ENCODE measurements at places on chromosomes 11 and 22.

DNA sequence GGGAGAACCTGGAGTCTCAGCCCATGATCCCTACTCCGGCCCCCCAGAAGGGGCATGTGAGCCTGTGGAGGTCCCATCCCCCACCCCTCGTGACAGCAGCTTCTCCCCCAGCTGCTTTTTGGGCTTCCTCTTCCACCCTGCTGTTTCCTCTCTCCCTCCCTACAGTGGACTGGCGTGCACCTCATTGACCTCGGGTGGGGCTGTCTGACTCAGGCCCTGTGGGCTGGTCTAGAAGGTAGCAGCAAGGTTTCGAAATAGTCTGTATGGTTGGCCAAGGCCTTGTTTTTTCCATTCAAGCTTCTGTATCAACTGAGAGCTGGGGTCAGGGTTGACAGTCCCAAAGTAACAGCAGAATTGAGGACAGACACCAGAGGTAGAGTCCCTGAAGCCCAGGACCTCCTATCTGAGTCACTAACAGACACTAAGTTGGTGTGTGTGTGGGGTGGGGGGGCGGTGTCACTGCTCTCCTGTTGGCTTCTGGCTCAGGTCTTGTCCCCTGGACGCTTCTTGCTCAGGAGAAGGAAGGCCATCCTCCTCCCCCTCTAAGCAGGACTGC is 7.7 kb downstream of the SLC37A2 start:
- DNase-seq = peak; percentile 87

DNA sequence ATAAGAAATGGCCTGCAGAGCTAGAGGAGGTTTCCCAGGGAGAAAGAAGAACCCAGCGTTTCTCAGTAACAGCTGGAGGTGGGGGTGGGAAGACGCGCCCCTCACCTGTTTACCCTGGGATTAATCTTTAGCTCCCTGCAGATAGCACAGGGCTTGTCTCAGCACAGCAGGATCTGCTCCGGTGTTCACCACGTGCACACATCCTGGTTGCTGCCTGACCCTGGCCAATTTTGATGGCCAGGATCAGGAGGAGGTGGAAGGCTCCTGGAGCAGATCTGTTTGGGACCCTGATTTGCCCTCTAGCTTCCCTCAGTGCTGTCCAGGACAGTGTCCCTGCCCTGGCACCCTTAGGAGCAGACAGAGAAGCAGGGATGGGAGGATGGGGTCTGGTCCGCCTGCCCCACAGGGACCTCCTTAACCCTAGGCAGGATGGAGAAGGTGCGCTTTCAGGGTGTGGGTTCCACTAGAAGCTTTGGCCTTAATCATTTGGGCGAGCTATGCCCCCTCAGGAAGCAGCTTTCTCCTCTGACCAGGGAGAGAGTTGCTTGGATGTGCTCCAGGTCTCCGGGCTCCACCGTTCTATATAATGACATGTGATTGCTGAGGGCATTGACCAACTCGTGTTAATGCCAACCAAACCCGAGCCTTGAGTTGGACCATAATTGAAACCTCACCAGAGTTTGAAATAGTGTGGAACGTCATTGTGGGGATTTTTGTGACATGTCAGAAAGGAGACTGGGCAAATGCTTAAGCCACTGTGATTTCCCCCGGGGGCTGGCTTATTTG is 19.3 kb downstream of the UPB1 start:
- no peak for DNase-seq

DNA sequence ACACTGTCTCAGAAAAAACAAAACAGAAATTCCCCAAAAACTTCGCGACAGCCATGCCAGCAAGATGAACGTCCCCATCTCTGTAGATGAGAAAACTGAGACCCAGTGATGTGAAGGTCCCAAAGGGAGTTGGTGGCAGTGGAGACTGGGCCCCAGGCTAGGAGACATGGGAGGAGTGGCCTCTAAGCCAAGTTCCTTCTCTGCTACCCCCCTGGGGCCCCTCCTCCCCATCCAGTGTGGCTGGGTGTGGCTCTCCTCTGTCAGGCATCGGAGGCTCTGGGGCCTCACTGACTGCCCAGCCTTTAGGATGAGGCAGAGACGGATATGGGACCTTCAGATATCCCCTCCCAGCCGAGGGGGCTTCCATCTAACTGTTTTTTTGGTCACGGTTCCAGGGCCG is 9.8 kb downstream of the RELT start:
- no peak for DNase-seq

DNA sequence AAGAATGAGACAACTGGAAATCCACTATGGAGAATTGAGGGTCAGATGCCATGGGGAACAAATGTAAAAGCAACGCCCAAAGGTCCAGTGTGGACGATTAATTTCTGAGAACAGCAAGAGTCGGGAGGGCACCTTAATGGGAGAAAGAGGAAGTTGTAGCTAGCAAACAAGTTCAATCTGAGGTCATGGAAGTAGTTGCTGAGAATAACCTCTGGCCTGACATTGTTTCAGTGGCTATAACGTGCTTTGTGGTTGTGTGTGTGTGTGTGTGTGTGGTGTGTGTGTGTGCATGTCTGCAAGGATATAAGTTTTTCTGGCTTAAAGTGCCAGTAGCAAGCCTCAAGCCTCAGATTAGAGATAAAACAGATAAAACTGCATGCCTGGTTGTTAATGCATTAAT is 1630.1 kb upstream of the TENM4 start:
- no peak for DNase-seq

- no peak for DNase-seq
Observed at GRCh38 chr11:47863189-47863897, 15.2 kb upstream of the NUP160 start.

DNA sequence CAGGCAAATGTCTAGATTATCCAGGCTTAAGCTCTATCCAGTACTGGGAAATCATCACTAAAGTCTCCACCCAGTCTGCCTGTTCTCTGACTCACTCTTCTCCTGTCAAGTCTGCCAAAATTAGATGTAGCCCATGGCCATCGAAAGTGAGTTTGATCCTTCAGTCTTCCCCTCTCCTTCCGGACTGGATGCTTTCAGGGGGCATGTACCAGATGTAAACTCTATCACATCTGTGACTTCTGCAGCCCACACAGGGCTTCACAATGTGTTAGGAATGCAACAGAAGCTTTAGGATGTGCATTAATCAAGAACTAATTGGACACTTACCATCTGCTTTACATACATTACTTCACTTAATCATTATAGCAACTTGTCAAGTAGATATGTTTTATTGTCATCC is 12.3 kb downstream of the ME3 start:
- peak; percentile 60 for DNase-seq

DNA sequence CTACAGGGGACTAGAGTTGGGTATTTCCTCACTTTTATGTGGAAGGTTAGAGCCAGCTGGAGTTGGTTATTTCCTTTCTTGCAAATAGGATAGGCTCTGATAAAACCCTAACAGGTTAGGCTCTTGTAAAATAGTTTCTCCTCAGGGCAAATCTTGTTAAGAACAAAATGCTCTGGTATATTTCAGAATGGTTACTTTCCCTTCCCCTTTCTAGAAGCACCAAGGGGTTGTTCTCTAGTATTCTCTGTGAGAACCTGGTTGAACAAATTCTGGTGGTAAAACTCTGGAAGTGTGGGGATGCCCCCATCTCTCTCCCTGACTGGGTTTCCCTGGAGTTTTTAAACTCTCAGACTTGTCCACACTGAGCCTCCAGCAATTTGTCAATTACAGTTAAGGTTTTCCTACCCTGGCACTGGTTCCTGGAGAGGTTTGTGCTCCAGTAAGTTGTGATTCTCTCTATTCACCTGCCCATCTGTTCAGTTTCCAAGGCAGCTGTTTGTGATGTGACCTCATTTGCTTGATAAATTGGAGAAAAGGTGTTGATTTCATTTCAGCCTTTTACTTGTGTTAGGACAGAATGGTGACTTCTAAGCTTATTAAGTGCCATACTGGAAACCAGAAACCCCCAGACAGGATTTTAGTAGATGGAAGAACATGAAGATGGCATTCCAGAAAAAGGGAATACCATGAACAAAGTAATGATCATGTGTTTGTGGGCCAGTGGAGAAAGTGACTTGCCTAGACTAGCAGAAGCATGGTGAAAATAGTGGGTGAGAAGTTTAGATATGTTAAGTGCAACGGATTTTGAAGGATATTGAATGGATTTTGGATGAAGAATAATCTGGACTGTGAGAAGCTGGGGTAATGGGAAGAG is 64.6 kb downstream of the EXT2 start:
- no peak for DNase-seq

GRCh38 chr11:61710019-61710418 is 29.8 kb downstream of the DAGLA start:
- no peak for DNase-seq

DNA sequence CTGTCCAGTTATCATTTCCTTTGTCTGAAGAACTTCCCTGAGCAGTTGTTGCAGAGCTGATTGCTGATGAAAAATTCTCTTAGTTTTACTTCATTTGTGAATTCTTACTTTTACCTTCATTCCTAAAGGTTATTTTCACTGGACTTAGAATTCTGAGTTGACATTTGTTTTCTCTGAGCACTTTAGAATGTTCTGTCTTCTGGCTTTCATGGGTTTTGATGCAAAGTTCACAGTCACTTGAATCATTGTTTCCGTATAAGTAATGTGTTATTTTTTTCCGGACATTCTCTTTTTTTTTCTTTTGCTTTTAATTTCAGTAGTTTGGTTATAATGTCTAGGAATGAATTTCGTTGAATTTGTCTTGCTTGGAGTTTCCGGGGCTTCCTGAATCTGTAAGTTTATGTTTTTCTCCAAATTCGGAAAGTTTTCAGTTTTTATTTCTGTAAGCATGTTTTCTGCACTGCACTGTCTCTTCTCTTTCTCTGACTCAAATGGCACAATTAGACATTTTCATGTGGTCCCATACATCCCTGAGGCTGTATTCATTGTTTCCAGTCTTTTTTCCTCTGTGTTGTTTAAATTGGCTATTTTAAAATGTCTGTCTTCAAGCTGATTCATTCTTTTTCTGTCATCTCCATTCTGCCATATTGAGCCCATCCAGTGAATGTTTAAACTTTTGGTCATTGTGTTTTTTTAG is 68.5 kb upstream of the NARS2 start:
- DNase-seq = no peak

- DNase-seq = no peak
Observed at GRCh38 chr11:128704517-128704916, 10.6 kb downstream of the FLI1 start.

- no peak for DNase-seq
Observed at GRCh38 chr22:49404576-49405241, 423.0 kb downstream of the BRD1 start.

DNA sequence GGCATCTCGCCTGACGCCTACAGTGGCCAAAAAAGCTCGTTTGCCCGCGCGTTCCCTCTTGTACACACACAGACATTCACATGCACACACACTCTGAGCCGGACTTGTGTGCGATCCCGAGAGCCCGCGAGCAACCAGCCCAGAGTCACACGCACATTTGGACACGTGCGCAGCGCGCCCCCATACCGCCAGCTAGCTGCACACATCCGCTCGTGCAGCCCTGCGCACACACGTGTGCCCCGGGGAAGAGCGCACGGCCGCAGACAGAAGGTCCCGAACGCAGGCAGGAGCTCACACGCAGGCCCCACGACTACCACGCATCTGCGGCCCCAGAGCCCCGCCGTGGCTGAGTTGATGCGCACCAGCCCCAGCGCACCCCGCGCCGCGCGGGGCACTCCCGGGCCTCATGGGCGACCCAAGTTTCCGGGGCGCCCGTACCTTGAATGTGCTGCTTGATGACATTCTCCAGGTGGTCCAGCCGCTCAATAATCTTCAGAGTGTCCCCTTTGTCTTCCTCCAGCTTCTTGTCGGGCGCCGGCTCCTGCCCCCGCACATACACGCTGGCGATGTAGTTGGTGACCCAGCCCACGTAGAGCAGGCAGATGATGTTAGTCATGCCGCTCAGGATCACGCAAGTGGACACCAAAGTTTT is 758 bp downstream of the GALNT18 start:
- peak; percentile 51 for DNase-seq

DNA sequence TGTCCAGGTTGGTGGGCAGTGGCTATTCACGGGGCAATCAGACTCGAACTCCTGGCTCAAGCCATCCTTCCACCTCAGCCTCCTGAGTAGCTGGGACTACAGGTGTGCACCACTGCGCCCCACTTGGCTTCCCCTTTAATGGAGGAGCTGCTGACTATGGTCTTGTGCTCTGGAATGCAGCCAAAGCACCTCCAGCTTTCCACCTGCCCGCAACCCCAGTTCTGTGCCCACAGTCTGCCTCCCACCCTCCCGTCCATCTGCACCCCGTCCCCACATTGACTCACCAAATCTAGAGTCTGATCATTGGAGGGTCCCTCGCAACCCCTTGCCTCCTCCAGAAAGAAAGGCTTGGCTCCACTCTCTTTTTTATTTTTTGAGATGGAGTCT is 41.0 kb downstream of the KCNJ4 start:
- DNase-seq = no peak

DNA sequence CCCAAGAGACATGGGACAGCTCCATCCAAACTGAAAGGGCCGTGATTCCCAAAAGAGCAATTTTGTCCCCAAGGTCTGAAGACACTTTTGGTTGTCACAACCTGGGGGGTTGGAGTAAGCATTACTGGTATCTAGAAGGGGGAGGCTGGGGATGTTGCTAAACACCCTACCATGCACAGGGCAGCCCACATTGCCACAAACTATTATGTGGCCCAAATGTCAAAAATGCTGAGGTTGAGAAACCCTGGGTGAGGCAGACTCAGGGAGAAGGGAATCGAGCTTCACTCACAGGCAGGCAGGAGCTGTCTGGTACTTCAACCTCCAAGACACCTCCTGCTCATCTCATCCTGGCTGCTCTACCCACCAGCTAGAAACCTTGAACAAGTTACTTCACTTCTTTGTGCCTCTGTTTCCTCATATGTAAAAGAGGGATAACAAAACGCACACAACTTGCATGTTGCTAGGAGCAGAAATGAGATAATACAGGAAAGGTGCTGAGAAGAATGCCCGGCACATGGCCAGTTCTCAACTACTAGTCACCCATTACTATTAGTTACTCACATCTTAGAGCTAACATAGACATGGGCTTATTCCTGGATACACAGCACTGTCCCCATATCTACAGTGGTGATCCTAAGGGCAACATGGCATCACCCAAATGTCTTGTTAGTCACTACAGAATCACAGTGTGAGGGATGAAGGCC is 8.8 kb downstream of the SERPIND1 start:
- no peak for DNase-seq

- no peak for DNase-seq
Observed at GRCh38 chr22:35103761-35104160, 37.8 kb downstream of the ISX start.

GRCh38 chr22:33472462-33473344 is 414.5 kb upstream of the SYN3 start:
- no peak for DNase-seq

GRCh38 chr22:42388130-42388797 is 43.9 kb downstream of the NFAM1 start:
- peak; percentile 50 for DNase-seq

- DNase-seq = no peak
Observed at GRCh38 chr11:74755395-74755995, 6.8 kb downstream of the RNF169 start.

GRCh38 chr22:46462726-46463371 is 74.6 kb downstream of the CELSR1 start:
- peak; percentile 97 for DNase-seq

- no peak for DNase-seq
Observed at GRCh38 chr22:36982136-36982535, 37.1 kb downstream of the TST start.

GRCh38 chr11:111019451-111019850 is 226.1 kb upstream of the POU2AF2 start:
- DNase-seq = no peak
